Dermis blood vessel endothelial cell (primary cell): ENCODE measurements at places on chromosomes 5 and 9. TPM values are rescaled to one million over a fixed set of nuclear protein-coding genes. Genes with fewer than 3 reads are reported as not detected.

The FGFR4 gene
- 2.6 and 8.1 TPM in 2 replicates for total RNA-seq

The OTP gene
- total RNA-seq = not detected in 2 replicates

The TEX48 gene
- not detected in 2 replicates for total RNA-seq

The NMUR2 gene
- not detected in 2 replicates for total RNA-seq

GRCh38 chr5:93421468-93421867 is 159.6 kb downstream of the NR2F1-AS1 start:
- no peak for DNase-seq

- no peak for DNase-seq
Measured at GRCh38 chr9:100689635-100690034, 111.8 kb downstream of the CAVIN4 start.

GRCh38 chr5:74433896-74434829 is 206.4 kb downstream of the ENC1 start:
- peak; percentile 8 for DNase-seq
